ENCODE measurements at places on chromosomes 3 and 15.

DNA sequence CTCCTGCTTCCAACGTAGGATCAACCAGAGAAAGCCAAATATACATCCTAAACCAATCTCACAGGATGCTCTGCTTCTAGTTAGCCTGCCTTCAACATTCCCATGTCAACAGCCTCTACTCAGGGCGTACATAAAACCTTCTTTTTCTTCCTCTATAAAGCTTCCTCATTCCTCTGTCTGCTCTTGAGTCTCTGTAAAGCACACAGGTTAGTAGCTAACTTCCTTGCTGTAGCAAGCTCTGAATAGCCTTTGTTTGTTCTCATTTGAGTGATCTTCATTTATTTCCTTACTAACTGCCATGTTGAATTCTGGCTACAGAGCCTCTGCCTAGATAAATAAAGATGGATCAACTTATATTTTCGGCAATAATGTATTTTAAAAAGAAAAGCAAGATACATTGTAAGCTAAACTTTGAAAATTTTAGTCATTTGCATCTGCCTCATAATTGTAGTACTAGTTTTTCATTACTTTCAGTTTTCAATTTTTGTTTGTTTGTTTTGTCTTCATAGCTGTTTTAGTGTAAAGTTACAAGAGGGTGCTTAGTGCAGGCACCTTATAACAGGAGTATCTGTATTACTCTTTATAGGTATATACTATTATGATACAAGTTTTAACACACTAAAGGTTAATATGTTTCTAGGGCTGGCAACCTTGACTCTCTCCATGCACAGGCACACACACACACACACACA, 498.2 kb downstream of the PYDC2 start:
- DNase-seq, result no peak

DNA sequence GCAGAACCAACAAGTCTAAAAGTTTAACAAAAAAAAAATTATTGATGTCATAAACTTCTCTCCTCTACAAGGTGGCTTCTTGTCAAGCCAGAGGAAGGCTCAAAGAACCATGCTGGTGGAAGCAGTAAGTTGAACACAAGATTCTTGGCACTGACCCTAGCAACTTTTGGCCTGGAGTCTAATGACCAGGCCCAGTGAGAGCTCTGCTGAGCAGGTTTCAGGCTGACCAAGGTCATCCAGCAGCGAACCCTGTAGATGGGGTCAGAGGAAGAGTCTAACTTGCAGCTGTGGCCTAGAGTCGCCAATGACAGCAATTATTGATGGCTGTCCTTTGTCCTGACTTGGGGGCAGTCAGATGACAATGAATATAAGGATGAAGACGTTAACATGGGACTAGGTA, 43.1 kb upstream of the PDZRN3 start:
- DNase-seq, result no peak

- no peak for DNase-seq
Observed at GRCh38 chr15:85499371-85499887, 119.0 kb downstream of the AKAP13 start.

DNA sequence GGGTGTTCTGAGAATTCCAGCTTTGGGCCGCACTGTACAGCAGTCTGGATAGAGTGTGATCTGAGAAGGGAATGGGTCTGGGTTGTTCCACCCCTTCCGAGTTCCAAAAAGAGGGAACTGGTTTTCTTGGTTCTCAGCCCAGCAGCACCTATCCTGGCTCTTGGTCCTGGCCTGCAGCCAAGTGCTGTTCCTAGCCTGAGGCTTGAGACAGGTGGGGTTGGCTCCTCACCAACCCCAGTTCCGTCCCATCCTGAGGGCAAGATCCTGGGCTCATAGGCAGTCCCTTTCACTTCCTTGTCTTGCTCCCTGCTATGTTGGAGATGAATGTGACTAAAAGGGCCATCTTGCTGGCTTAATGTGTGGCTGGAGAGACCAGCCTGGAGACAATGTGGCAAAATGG, 15.2 kb downstream of the IVD start:
- DNase-seq, result no peak

GRCh38 chr3:4894891-4895530, 84.2 kb upstream of the BHLHE40 start:
- no peak for DNase-seq

DNA sequence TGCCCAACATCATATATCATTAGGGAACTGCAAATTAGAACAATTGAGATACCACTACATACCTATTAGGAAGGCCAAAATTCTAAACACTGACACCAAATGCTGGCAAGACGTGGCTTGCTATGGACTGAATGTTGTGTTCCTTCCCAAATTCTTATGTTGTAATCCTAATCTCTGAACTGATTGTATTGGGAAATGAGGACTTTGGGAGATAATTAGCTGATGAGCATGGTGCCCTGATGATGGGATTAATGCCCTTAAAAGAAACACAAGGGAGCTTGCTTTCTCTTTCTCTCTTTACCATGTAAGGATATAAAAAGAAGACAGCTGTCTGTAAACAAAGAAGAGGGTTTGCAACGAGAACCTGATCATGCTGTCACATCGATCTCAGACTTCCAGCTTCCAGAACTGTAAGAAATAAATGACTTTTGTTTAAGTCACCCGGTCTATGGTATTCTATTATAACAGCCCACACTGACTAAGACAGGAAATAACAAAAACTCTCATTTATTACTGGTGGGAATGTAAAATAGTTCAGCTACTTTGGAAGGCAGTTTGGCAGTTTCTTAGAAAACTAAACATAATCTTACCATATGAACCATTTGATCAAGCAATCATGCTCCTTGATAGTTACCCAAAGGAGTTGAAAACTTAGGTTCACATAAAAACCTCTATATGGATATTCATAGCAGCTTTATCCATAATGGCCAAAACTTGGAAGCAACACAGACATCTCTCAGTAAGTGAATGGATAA, 458.3 kb upstream of the CBLB start:
- no peak for DNase-seq

DNA sequence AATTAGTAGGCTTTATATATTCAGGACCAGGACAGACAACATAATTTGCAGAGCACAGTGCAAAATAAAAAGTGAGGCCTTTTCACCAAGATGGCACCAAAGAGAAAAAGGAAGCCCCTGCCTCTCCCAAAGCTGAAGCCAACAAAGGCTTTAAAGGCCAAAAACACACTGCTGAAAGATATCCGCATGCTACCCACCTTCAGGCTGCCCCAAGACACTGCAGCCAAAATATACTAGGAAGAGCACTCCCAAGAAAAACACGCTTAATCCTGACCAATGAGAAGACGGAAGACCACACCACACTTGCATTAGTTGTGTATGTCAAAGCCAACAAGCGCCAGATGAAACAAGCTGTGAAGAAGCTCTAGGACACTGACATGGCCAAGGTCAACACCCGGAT, 38.0 kb downstream of the PIK3CB start:
- DNase-seq, result no peak

DNA sequence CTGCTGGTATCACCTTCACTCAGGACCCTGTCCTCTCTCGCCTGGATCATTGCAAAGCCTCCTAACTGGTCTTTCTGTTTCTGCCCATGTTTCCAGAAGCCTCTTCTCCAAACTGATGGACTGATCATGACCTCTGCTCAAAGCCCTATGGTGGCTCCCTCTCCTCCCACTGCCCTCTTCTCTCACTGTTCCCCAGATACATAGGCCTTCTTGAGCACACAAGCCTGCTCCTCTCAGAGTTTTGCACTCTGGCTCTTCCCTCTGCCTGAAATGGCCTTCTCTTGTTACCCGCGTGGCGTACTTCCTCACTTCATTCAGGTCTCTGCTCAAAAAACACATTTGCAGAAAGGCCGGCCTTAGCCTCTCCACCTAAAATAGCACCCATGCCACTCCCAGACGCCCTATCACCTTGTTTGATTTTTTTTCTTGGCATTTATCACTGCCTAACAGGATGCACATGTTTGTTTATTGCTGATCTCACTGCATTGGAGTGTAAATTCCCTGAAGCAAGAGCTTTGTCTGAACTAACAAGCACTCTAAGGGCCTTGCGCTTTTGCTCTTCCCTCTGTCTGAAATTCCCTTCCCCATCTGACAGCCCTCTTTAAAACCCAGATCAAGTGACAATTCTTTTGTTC, 1.4 kb upstream of the ETFA start:
- no peak for DNase-seq

DNA sequence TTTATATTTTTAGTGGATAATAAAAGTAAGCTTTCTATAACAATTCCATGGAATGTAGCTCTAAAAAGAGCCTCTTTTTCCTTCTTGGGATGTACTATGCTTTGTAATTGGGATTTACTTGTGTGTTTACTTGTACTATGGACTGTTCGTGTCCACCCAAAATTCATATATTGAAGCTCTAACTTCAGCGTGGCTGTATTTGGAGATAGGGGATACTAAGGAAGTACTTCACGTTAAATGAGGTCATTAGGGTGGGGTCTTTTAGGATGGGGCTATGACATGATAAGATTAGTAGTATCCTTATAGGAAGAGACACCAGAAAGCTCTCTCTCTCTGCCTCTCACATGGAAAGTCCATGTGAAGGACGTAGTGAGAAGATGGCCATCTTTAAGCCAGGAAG, 64.9 kb downstream of the P3H2 start:
- DNase-seq, result no peak

GRCh38 chr3:168534761-168535160, 439.0 kb upstream of the GOLIM4 start:
- no peak for DNase-seq

DNA sequence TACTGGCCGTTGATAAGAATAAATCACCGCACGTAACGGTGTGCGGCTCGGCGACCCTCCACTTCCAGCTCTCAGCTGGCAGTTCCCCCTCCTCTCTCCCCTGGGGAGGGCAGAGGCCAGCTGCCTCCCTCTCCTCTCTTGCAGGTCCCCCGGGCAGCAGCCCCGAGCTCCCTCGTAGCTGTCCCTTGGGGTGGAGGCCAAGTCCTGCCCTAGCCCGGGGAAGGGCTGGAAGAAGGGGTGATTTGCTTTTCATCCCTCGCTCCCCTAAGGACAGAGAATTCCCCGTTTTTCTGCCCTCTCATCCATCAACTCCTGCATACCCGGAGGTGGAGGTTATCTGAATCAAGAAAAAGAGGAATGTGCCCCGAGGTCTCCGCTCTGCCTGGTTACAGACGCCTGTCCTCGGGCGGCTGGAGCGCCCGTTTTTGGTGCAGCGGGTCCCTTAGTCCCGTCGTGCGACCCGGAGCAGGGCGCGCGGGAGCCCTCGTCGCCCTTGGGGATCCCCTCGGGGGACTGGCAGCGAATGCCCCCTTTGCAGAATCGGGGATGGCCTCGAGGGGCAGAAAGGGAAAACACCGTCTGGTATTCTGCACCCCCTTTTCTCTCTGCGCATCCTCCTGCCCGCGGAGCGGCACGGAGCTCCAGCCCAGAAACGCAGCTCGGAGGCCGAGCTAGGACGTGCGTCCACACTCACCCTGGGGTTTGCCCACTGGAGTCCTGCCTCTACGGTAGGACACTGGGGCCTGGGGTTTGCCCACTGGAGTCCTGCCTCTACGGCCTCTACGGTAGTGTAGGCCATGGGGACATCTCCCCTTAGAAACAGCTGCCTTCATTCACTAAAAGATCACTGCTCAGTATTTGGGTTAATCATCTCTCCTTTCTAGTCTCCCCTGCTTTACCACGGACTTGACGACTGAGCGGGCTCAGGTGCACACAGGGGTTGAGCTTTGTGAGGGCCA, 2.2 kb downstream of the PTPRG start:
- peak; percentile 28 for DNase-seq

DNA sequence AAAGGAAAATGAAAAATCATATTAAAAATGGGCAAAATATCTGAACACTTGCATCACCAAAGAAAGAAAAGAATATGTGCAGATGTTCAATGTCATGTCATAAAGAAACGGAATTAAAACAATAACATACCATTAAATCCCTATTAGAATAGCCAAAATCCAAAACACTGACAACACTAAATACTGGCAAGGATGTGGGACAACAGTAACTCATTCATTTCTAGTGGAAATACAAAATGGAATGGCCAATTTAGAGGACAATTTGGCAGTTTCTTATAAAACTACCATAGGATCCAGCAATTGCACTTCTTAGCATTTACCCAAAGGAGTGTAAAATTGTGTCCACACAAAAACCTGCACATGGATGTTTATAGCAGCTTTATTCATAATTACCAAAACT, 542.5 kb upstream of the UBE2E2 start:
- no peak for DNase-seq

DNA sequence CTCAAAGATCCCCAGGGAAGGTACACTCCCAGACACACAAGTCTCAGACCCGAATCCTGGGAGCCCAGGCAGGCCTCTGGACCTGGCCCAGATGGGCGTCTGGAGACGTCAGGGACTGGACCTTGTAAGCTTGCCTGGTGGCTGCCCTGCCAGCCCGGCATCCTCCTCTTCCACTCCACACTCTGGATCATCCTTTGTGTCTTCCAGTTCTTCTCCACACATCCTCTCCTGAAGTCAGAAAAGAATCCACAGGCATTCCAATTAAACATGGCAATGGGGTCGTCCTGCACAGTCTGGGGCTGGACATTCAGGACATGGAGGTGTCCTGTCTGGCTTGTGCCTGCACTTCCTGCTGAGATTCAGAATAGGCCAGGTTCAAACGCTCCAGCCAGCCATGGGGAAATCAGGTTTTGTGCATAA, 208.8 kb upstream of the IGF1R start:
- DNase-seq, result no peak

DNA sequence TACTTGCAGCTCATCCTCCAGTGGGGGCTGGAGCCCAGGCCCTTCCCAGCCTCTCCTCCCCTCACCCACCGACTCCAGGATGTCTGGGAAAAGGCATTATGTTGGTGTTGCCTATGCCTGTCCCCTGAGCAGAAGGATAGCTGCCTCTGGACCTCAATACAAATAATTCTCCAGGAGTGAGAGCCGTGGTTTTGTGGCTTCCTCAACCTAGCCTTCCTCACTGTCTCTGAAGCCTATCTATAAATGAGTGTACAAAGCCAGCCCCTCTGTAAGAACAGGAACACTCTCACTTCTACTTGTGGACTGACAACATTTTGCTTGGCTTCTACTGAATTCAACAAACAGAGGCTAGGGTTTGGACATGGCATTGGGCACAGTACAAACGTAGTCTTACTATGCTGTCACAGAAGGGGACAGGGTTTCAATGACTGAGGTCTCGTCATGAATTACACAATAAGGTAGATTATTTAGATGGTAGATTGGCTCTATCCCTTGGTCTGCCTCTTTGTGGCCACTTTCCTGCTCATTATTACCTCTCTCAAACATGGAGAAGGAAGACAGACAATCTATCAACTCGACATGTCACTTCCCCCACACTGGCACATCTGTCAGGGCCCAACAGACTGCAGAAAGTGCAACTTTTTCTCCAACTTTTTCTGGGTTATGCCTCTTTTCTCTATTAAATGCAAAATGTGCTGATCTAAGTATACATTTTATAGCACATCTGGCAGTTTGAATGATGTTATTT, 82.8 kb upstream of the MEX3B start:
- no peak for DNase-seq

GRCh38 chr3:62986061-62986460, 110.8 kb upstream of the CADPS start:
- no peak for DNase-seq

- peak; percentile 67 for DNase-seq
Observed at GRCh38 chr3:125055913-125056745, at the start of gene HEG1. TSS of gene HEG1 (minus strand) at chr3:125055997. CDS start at chr3:125055890, 107 bp downstream.

- DNase-seq, result no peak
Observed at GRCh38 chr3:43759297-43759782, 68.6 kb downstream of the ABHD5 start.
